ENCODE measurements at places on chromosomes 13 and 19.

GRCh38 chr13:99655351-99656091 lies 154.2 kb downstream of the TM9SF2 start:
- DNase-seq, result peak; percentile 21

GRCh38 chr13:100089465-100090032 lies 656 bp downstream of the PCCA start:
- DNase-seq, result no peak

GRCh38 chr13:22103046-22104027 lies 432.5 kb downstream of the FGF9 start:
- DNase-seq, result no peak

DNA sequence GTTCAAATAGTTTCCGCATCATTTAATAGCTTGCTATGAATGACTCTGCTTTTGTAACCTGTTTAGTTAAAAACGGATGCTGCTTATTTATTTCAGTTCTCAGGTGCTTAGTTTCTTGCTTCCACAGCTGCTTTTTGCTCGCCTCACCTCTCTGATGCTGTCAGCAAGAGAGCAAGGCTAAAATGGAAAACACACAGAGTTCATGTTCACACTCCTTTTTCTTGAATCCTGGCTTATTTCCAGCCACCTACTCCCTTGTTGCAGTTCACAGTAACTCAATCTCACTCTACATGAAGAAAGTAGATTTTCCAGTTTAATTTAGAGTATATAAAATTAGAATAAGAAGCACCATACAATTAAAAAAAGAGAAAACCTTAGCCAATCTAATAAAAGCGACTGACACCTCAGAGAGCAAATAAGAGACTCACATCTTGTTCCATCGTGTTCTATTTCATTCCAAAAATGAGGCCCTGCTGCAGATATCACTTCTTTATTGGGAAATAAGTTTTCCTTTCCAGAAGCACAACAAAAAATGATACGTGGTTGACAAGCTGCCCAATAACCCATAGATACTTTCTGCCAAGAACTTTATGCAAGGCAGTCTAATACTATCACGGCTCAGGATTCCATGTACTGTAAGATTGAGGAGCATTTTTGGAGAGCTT lies 326.1 kb upstream of the SLITRK1 start:
- DNase-seq, result no peak

DNA sequence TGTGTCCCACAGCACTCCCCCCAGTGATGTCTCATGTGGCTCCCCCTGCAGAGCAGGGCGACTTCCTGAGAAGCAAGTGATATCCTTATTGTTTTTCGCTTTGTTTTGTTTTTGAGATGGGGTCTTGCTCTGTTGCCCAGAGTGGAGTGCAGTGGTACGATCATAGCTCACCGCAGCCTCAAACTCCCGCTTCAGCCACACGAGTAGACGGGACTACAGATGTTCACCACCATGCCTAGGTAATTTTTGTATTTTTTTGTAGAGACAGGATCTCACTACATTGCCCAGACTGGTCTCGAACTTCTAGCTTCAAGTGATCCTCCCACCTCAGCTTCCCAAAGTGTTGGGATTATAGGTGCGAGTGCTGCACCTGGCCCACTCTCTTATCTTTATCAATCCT lies 5.0 kb downstream of the CEP89 start:
- DNase-seq, result no peak

- DNase-seq, result no peak
These were observed 1.6 kb upstream of the ADAMTS10 start for GRCh38 chr19:8611877-8612806.

- DNase-seq, result no peak
These were observed 127.5 kb downstream of the FREM2 start for GRCh38 chr13:38814331-38814730.

DNA sequence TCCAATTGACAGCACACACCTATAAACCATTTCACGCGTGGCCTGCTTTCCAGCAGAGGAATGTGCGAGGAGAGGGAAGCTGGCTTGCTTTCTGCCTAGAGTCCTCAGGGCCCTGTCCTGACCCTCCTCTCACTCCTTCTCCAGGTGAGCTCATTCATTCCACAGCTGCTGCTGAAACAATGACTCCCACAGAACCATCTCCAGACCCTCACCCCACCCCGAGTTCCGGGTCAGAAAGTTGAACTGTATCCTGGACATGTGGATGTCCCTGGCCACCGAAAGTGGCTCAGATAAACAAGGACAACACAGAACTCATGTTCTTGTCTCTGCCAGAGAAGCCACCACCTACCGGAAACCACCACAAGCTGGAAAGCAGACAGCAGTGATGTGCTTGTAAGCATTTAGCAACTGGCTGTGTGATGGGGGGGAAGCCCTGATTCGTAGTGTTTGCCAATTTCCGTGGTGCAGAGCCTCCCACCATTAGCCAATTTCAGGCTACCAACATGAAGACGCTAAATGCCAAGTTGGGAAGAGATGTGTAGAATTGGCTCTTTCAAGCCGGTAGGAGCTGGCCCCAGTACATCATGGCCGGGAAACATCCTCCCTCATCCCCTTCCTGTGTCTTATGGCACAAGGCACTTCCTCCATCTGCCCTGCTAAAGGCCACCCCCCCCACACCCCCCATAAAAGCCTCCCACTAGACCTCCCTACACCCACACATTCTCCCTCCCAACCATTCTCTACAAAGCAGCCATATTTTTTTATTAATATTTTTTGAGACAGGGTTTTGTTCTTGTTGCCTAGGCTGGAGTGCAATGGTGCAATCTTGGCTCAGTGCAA lies 5.0 kb downstream of the SYCE2 start:
- DNase-seq, result peak; percentile 37

DNA sequence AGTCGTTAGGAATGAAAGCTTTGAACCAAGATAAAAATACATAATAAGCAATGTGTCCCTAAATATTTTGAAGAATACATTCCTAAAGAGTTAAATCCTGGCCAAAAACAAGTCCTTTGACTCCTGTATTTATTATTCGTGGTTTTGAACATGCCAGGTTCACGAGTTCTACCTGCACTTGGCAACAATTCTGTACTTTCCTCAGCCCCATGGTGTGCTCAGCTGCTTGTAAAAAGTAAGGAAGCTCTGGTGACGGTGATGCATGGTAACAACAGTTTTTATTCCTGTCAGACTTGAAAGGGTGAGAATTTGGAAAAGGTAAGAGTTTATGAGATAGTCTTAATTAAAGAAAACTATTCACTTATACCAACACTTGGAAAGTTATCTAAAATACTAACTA lies 95.0 kb upstream of the KLF12 start:
- no peak for DNase-seq

GRCh38 chr13:84380866-84381265 lies 498.6 kb upstream of the SLITRK1 start:
- no peak for DNase-seq

DNA sequence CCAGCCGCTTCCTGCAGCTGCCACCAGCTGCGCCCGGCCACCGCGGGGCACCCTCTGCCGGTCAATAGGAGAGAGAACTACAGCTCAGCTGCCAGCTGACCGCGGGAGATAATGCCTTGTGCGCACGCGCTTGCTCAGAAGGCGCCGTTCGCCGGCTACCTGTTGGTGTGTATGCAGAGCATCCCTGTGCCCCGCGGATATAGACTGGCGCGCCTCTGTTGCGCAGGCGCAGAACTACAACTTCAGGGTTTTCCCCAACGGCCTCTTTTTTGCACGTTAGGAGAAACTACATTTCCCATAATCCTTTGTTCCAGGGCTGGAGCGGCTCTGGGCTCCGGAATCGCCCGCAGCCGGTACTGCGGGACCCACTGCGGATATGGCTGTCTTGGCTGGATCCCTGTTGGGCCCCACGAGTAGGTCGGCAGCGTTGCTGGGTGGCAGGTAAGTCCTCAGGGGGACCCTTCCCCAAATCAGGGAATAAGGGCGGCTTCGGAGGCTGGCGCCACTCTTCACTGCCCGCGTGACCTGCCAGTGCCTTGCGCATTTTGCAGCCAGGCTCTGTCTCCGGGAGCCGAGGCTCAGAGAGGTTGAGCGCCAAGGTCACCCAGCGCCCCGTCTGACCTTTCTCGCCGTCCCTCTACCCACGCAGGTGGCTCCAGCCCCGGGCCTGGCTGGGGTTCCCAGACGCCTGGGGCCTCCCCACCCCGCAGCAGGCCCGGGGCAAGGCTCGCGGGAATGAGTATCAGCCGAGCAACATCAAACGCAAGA lies at the start of gene MRPL34:
TSS of gene MRPL34 (plus strand) at position 356 of the 768 bp plus-strand sequence. CDS start at position 377, 21 bp downstream.
- DNase-seq, result peak; percentile 92

- DNase-seq, result no peak
These were observed 17.9 kb downstream of the RCBTB1 start for GRCh38 chr13:49567491-49567890.

DNA sequence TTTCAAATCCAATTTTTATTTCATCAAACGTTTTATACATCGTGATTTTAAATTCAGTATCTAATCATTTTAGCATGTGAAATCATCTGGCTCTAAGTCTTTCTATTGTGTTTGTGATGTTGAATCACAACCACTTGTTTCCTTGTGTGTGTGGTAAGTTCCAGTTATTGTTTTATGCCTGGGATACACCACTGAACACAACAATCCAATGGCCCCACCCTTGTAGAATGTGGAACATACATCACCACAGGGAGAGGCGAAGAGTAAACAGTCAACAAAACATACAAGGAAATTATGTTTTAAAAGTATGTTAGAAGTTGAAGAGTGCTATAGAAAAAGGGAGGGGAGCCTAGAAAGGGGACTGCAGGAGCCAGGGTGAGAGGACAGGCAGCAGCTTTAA lies 100.5 kb downstream of the EPSTI1 start:
- DNase-seq, result no peak

DNA sequence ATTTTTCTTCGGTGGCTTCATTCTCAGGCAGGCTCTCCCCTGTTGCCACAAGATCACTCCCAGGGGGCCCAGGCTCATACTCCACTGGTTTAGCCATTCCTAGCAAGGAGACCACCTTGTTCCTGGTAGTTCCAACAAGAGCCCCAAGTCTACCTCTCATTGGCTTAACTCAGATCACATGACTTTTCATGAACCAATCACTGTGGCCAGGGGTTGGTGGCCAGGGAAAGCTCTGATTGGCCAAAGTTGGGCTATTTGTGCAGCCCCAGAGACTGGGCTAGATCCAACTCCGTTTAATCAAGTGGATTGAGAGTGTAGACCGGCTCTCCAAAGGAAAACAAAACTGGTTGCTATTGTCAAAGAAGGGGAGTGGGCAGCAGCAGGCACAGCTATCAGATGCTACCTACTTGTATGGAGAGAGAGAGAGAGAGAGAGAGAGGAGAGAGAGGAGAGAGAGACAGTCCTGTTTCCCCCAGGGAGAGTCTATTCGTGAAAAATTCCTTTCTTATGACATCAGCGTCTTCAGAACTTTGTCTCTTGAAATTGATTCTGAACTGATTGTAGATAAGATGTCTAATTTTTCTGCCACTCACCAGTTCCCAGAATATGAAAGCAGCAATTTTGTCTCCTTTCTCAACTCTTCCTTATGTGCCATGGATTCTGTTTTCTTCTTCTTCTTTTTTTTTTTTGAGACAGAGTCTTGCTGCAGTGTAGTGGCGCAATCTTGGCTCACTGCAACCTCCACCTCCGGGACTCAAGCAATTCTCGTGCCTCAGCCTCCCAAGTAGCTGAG lies 5.9 kb downstream of the CEACAM19 start:
- DNase-seq, result no peak

DNA sequence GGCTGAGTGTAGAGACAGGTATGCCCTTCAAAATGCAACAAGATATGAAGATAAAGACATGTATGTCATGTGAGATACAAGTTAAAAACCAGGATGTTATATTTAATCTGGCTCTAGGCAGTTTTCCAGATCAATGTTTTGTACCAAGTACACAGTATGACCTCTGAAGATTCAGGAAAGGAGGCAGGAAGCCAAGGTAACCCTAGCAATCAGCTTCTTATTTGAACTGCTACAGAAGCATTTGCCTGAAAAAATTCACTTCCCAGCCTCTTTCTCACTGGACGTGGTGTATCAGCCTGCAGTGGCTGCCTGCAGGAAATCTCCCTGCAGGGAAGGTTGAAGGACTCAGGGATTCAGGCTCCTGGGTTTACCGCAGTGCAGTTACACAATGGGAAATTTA lies 24.1 kb downstream of the OLFM4 start:
- DNase-seq, result no peak

GRCh38 chr13:21813110-21813509 lies 142.2 kb downstream of the FGF9 start:
- DNase-seq, result no peak

DNA sequence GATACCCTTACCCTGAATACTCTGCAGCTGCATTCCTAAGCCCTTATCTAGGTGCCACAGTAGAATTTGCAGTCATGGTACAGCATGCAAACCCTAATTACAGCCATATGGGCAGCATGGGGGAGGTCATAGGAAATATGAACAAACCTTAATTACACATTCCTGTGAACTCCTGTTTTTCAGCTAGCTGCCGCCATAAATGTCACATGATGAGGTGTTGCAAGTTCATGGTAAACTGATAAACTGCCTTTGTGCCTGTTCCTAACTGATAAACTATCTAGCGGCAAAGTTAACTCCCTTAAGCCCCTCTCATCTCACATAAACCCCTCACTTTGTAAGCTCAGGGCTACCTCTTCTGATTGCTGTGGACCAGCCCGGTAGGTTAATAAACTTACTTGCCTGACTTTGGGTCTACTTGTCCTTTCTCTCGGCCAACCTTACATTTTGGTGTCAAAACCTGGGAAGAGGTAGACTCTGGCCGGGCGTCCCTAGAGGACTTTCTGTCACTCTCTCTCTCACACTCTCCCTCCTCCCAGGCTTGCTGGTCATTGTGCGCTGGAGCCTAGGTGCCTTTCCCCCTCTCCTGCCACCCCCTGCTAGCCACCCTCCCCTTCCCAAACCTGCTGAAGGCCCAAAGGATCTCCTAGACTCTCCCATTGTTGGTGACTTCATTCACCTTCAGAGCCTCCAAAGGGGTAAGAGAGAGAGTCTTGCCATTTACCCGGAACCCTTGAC lies 43.3 kb downstream of the ZNF93 start:
- no peak for DNase-seq

GRCh38 chr13:35930665-35931631 lies 200.2 kb downstream of the DCLK1 start:
- DNase-seq, result no peak

GRCh38 chr13:75897386-75897785 lies 261.3 kb downstream of the LMO7 start:
- DNase-seq, result no peak

GRCh38 chr13:99282264-99283231 lies 24.4 kb upstream of the GPR18 start:
- DNase-seq, result no peak

DNA sequence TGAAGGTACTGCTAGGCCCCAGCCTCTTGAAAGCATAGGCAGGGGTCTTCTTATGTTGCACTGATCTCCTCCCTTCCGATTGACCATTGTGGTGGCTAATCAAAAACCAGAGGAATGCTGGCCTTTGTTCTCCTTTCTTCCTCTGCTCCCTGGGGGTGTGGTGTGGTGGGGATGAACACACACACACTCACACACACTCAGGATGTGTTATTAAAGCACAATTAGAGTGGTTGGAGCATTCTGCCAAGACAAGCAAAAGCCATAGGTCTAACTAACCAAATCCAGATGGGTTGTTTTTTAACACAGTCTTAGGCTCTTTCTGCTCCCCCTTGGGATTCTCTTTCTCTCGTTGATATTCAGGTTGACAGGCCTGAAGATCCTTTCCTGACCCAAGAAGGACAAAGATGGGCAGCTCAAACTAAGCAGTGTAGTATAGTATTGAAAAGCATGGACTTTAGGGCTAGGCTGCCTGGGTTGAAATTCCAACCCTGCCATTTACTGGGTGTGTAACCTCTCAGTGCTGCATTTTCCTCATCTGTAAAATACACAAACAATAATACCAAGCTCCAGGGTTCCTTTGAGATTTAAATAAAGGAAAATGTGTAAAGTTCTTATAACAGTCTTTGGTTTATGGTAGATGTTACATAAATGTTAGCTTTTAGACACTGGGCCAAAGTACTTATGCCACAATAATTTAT lies 25.5 kb upstream of the DGKH start:
- no peak for DNase-seq
